Thyroid gland (tissue), 4 donors: ENCODE measurements at places on chromosomes 3 and 15. TPM values are rescaled to one million over a fixed set of nuclear protein-coding genes. Genes with fewer than 3 reads are reported as not detected.
A peak's percentile ranks its signal among the peaks of the same experiment; 100 is the strongest.

DNA sequence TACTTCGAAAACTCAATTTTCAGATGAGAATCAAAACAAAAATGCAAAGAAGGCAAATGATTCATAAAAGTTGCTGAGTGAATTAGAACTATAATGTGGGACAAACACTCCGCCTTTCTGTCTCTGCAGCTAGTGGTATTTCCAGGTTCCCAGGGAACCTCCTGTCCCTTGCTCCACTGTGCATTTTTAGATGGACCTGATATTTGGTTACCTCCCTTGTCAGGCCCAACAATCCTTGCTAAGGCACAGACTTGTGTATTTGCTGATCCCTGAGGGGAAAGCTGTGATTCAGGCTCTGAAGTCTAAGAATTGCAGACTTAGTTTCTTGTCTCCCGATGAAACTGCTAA lies 162.7 kb downstream of the LPP start:
- no peak for DNase-seq

DNA sequence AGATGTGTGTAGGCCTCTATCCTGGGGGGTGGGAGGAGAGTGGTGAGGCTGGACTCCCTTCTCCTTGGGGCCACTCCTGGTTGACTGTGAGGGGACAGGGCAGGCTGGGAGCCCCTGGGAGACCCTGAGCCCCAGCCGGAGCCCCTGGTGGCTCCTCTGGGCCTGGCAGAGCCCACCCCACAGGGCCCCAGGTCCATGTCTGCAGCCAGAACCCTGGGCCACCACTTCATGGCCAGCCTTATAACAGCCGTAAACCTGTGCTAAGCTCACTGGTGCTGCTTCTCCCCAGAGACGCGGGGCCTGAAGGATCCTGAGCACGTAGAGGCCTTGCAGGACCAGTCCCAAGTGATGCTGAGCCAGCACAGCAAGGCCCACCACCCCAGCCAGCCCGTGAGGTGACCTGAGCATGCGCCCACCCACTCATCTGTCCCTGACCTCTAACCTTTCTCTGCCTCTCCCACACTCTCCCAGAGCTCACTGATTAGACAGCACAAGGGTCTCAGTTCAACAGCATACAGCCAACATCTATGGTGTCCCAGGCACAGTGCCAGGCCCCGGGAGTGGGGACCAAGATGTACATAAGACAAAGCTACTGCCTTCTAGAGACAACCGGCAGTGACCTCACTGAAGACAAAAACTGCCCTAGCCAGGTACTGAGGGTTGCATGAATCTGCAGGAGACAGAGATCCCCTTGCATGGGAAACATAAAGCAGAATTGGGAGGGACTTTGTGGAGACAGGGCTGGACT lies 3.5 kb downstream of the NR2E3 start:
- no peak for DNase-seq

DNA sequence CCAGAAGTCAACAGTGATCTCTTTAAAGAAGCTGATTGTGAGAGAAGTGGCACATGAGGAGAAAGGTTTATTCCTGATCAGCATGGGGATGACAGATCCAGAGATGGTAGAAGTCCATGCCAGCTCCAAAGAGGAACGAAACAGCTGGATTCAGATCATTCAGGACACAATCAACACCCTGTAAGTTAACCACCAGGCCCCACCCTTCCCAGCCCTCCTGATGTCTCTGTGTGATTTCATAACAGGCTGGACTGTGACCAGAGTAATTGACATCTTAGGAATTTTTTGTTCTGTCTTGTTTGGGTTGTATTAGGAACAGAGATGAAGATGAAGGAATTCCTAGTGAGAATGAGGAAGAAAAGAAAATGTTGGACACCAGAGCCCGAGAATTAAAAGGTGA lies 67.7 kb downstream of the KLHL25 start:
- no peak for DNase-seq

The CACNA2D3 gene
- 4.8 TPM for total RNA-seq

GRCh38 chr3:39327053-39327745 lies 2.3 kb upstream of the CCR8 start:
- no peak for DNase-seq

DNA sequence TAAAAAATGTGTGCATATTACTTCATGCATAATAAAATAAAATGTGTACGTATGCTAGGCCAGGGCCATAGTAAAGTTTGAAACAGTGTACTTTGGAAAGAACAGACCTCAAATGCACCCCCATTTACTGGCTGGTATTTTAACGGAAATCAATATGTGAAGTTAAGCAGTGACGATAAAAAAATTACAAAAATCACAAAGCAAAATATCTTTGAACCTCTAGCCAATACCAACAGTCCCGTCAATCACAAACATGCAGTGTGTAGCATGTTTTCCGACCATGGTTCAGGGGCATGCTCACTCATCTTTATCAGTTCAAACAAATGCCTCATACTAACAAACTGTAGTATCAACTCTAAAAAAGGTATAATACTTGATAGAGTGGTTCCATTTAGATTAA lies 121.1 kb downstream of the TJP1 start:
- DNase-seq = no peak

DNA sequence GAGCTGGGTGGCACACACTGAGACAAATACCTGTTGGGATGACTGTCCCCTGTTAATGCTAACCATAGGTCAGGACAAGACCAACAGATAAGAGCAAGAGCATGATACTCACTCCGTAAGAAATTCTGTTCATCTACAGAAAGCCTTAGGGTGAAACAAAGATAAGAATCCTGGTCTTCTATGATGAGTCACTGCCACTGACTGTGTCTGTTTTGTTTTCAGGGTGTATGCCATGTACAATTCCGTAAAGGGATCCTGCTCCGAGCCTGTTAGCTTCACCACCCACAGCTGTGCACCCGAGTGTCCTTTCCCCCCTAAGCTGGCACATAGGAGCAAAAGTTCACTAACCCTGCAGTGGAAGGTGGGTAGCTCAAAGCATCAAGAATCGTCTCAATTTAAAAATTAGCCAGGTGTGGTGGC lies 141.1 kb downstream of the GHSR start:
- no peak for DNase-seq

GRCh38 chr3:16028604-16029003 lies 145.9 kb upstream of the GALNT15 start:
- no peak for DNase-seq

GRCh38 chr3:20022954-20023622 lies 11.0 kb upstream of the PP2D1 start:
- no peak for DNase-seq

DNA sequence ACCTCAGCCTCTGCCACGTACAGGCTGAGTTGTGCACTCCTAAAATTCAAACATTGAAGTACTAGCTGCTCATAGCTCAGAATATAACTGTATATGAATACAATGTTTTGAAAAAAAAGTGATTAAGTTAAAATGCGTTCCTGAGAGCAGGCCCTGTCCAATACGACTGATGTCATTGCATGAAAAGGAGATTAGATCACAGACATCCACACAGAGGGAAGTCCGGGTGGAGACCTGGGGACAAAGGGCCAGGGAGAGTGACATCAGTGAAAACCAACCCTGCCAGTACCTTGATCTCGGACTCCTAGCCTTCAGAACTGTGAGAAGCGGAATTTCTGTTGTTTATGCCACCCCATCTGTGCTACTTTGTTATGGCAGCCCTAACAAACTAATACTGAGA lies 311.4 kb upstream of the NR2F2 start:
- no peak for DNase-seq

DNA sequence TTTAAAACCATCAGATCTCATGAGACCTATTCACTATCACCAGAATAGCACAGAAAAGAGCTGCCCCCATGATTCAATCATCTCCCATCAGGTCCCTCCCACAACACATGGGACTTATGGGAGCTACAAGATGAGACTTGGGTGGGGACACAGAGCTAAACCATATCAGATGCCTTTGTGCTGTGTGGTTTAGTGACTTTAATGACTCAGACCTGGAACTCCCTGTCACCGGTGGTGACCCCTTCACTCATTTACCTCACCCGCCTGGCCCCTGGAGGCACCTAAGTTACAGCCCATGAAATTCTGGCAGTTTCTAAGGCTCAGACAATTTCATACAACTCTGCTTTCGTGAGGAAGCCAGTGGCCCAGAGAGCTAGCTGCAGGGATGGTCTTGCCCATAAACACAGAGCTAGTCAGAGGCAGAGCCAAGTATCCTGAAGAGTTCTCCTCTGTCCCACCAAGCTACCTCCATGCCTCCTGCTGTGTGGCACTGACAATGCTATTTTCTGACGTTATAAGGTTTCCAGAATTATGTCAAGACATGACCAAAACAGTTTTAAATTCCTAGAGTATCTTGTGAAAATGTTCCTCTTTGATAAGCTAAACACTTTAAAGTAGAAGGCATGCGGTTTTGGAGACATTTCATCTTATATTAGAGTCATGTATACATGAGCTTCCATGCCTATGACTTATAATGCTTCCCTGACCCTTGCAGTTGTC lies 231.1 kb upstream of the IL12A start:
- DNase-seq = no peak

The TRAIP gene
- total RNA-seq = 4.0 TPM

- DNase-seq = no peak
Measured at GRCh38 chr15:81146466-81146865, 12.4 kb downstream of the CFAP161 start.

DNA sequence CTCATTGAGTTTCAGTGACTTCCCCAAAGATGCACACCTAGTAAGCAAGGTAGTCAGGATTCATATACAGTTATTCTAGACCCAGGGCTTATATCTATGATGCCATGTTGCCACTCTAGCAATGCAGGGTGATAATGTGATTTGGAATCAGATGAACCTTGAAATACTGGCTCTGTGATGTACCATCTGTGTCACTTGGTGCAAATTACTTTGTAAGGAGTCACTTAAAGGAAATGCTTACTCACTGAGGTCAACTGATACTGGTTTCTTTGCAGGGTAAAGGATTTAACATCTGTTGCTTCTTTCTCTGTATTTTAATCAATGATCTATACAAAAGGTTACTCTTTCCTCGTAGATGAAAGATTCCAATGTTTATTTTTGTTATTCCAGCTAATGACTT lies 10.8 kb downstream of the ASB14 start:
- DNase-seq = no peak

The CEMIP gene
- 1.7 TPM for total RNA-seq

GRCh38 chr3:10495003-10495402 lies 10.4 kb downstream of the ATP2B2 start:
- peak; percentile 12 for DNase-seq

DNA sequence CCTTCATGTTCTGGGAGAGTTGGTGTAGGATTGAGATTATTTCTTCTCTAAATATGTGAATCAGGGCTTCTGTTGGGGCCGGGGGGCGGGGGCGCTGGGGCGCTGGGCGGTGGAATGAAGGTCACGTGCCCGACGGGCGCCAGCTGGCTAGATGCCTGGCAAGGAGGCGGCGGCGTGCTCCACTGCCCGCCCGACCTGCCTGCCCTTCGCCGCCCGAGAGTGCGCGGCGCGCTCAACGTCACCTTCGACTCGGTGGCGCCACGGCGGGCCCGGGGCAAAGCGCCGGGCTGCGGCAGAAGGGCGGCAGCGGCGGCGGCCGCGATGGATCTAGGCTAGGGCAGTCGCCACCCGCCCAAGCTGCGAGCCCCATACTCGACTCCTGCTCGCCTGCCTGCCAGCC lies 47.0 kb upstream of the LHFPL4 start:
- DNase-seq = peak; percentile 93

DNA sequence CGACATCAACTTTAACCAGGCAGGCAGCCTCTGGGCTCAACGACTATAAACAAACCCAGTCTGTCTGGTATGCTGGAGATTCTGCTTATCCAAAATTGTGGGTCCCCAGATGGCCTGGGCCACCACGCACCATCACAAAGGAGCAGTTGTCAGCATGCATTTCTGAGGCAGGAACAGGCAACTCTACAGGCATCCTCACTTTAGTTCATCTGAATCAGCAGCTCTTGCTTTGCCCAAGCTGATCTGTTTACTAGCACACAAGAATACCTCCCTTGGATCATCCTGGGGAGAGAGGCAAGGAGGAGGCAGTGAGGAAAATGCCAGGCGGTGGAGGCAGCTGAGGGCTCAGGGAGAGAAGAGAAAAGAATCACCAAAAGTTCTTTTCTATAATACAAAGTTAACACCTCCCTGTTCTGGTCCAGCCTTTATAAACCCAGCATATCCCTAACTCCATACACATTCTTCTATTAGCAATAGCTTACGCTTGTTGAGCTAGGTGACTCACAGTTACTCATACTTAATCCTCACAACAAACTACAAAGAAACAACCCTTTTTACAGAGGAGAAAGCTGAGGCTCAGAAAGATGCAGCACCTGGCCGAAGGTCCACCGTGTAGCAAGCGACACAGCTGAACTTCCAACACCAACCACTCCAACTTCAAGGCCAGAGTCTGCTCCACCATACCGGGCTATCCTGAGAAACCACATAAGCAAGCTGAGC lies 33.6 kb downstream of the ZDHHC3 start:
- no peak for DNase-seq

DNA sequence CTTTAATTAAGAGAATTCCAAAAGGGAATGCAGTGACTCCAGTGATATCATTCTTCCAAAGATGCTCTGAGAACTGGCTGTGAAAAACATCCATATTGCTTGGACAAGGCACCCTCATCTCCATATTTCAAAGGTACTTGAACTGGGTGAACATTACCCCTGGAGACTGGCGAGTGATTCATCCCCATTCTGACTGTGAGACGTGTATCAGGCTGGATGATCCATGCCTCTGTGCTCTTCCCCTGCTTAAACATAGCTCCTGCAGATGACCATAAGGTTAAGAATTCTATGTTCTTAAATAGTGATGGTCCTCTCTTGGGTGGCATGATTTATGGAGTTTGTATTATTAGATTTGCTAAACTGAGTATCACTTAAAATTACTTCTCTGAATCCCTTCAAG lies 137.8 kb downstream of the GABRB3 start:
- no peak for DNase-seq

- no peak for DNase-seq
Measured at GRCh38 chr15:51090753-51091152, 4.0 kb downstream of the TNFAIP8L3 start.

- DNase-seq = no peak
Measured at GRCh38 chr3:101861212-101861788, 12.0 kb downstream of the NFKBIZ start.

- no peak for DNase-seq
Measured at GRCh38 chr15:66089049-66089448, 164.5 kb downstream of the MEGF11 start.

DNA sequence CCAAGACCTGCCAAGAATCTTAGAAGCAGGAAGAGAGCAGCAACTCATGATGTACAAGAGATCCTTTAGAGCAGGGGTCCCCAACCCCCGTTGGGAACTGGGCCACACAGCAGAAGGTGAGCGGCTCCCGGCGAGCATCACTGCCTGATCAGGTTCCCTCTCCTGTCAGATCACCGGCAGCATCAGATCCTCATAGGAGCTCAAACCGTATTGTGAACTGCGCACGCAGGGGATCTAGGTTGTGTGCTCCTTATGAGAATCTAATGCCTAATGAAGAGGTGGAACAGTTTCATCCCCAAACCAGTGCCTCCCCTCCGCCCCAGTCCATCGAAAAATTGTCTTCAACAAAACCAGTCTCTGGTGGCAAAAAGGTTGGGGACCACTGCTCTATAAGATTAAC lies 13.8 kb downstream of the SLC41A3 start:
- DNase-seq = no peak

DNA sequence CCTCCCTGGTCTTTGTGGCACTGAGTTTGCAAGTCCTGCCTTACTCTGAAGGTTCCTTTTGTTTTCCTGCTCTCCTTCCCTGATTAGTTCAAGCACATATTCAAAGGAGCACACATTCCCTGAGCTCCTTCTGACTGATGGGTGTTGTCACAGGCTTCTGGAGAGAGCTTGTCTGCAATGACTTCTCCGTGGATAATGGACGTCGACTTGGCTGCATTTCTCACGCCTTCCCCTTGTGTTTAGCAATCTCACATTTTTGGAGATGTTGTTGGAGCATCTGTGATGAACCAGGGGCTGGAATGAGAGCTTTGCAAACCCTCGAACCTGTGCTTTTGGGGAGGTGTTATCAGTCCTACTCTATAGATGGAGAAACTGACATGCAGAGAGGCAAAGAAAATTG lies 375.4 kb upstream of the PROK2 start:
- DNase-seq = no peak

The RARRES1 gene
- 394 TPM for total RNA-seq
